ENCODE measurements at places on chromosomes 2 and 18.

- no peak for DNase-seq
Observed at GRCh38 chr2:24620936-24621335, 129.9 kb downstream of the NCOA1 start.

DNA sequence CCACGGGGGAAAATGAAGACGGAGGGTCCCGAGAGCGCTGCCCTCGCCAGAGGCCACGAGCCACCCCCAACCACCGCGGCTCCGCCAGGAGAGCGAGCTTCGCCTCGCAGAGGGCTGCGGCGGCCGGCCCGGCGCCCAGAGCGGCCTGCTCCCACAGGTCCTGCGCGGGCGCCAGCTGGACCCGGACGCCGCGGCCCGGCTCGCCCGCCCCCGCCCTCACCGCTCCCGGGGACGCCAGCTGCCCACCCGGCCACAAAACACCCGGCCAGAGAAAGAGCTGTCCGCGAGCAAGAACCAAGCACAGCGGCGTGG is 709 bp downstream of the PTPN2 start:
- DNase-seq = no peak

GRCh38 chr18:51751901-51752300 is 554.4 kb upstream of the MEX3C start:
- no peak for DNase-seq

- peak; percentile 28 for DNase-seq
Observed at GRCh38 chr2:207711750-207712530, 500 bp downstream of the CCNYL1 start.

DNA sequence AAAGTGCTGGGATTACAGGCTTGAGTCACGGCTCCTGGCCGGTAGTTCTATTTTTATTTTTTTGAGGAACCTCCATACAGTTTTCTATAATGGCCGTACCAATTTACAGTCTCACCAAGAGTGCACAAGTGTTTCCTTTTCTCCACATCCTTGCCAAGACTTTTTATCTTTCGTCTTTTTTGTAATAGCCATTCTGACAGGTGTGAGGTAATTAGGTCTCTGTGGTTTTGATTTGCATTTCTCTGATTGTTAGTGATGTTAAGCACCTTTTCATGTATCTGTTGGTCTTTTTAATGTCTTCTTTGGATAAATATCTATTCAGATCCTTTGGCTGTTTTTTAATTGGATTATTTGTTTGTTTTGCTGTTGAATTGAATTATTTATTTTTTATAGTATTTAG is 9.3 kb downstream of the ARMC9 start:
- no peak for DNase-seq

GRCh38 chr2:188524519-188525113 is 232.9 kb downstream of the GULP1 start:
- DNase-seq = peak; percentile 75

- peak; percentile 54 for DNase-seq
Observed at GRCh38 chr2:161237392-161238264, 70.6 kb upstream of the PSMD14 start.

DNA sequence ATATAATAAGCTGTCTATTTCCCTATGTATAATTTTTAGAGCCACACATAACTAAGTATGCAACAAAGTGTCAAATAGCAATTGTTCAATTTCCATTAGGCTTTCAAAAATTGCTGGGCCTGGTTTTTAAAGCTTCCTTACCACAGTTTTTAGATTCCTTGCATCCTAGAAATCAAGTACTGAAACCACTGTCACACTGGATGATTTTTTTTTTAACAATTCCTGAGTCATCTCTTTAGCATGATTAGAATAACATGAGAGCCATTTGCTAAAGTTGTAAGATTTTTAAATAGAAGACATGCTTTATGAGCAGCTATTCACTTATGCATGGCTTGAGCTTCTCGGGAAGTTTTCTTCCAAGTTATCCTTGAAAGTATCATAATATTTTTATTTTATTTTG is 319.5 kb upstream of the NXPH2 start:
- no peak for DNase-seq

- no peak for DNase-seq
Observed at GRCh38 chr2:35830833-35831232, 524.7 kb upstream of the CRIM1 start.

DNA sequence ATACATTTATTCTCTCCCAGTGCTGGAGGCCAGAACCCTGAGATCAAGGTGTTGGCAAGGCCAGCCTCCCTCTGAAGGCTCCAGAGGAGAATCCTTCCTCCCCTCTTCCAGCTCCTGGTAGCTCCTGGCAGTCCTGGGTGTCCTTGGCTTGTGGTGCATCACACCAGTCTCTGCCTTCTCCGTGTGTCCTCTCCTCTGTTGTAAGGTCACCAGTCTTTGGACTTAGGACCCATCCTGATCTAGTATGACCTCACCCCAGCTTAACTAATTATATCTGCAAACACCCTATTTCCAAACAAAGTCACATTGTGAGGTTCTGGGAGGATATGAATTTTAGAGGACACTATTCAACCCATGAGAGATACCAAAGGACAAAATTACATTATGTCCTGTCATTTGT is 31.1 kb downstream of the TSHZ1 start:
- DNase-seq = no peak

DNA sequence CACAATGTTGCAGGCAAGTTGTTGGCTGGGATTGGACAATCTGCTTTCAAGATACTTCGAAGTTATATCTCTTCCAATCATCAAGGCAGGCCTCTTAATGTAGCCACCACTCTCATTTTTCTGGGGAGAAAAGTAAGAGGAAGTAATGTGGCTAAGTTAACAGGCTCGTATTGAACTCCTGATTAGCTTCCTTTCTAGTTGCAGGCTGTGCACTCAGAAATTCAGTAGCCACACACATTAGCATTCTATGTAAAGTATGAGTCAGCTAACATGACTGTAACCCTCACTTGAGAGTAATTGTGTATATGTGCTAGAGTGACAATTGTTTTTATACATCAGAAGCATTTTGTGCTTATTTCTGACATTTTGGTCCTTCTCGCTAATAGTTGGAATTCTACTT is 3.3 kb downstream of the TWSG1 start:
- peak; percentile 26 for DNase-seq

- DNase-seq = no peak
Observed at GRCh38 chr2:69564604-69565003, 78.9 kb downstream of the AAK1 start.

- no peak for DNase-seq
Observed at GRCh38 chr2:168434146-168434545, 21.9 kb upstream of the CERS6 start.

- DNase-seq = no peak
Observed at GRCh38 chr2:119672161-119672862, 6.7 kb upstream of the TMEM177 start.

- DNase-seq = no peak
Observed at GRCh38 chr2:29006092-29006979, 25.2 kb downstream of the TOGARAM2 start.

DNA sequence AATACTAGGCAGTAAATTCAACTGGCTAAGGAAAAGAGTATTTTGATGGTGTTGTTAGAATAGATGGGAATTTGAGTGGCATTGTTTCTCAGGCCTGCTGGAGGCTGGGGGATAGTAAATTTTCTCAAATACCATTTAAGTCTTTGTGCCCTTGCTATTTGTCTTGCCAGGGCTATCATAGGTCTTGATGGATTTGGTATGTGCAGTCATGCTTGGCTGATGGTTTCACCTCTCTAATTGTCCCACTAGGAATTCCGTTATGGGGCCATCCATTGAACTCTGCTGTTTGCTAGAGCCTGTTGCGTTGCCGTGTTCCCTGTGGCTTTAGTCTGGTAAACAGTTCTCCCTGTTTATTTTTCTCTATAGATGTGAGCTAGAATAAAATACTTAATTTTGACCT is 438.1 kb upstream of the FAM98A start:
- DNase-seq = no peak

GRCh38 chr2:101958061-101958460 is 33.7 kb upstream of the IL1R2 start:
- DNase-seq = peak; percentile 84

GRCh38 chr18:50044402-50044801 is 150.5 kb downstream of the MYO5B start:
- DNase-seq = no peak

DNA sequence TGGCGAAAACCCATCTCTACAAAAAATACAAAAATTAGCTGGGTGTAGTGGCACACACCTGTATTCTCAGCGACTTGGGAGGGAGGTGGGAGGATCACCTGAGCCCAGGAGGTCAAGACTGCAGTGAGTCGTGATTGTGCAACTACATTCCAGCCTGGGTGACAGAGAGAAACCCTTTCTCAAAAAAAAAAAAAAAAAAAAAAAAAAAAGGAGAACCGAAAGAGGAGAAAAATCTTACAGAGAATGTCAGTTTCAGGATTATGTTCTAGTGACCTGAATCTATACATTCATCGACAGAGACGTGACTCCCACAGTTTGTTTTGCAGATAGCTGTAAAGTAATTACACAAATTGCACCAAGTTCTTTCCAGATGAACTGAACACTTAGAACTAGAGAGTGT is 187.8 kb downstream of the FTCDNL1 start:
- DNase-seq = no peak

- DNase-seq = no peak
Observed at GRCh38 chr2:200081236-200081635, 125.9 kb downstream of the MAIP1 start.

DNA sequence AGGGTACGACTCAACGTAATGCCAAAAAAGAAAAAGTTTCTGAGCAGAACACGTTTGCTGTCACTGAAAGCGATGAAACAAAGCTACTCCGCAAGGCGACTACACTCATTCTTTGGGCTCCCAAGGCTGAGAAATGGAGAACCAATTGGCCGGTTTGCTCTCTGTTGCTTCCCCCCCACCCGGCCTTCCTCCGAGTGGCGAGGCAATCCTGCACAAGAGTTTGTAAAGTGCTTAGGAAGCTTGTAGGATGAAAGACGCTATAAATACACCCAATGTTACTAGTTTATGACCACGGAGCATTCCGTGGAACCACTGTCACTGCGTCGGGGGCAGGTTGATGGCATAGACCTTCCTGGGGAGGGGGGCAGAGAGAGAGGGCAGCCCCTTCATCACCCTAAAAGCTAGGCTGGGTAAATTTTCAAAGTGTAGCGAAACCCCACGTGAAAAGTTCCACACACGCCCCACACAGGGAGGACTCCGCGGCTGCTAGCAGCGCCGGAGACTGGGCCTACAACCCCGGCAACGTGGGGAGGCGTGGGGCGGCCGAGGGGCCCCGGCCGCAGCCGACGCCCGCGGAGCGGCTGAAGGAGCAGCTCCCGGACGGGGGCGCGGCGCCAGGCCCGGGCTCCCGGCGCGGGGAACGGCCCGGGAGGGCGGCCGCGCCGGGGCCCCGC is 915 bp downstream of the CUL3 start:
- DNase-seq = peak; percentile 40

DNA sequence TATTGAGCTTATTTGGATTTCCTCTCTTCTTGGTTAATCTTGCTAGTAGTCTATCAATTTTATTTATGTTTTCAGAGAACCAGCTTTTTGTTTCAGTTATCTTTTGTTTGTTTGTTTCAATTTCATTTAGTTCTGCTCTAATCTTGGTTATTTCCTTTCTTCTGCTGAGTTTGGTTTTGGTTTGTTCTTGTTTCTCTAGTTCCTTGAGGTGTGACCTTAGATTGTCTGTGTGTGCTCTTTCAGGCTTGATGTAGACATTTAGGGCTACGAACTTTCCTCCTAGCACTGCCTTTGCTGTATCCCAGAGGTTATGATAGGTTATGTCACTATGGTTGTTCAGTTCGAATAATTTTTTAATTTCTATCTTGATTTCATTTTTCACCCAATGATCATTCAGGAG is 141.6 kb downstream of the ZNF236 start:
- no peak for DNase-seq

DNA sequence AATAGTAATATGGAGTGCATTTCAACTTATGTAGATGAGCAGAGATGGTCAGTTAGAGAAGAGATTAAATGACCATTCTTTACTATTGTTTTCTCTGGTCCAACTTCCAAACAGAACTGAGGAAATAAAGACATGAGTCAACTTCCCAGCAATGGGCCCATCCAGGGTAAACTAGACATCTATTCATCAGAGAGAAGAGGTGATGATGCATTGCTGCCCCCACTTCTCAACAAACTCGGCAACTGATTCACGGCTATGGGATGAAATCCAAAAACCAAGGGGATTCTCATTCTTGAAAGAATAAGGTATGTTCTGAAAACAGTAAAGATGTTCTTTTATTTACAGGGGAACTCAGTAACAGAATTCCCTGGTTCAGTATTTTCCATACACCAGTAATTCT is 190.7 kb downstream of the RDH14 start:
- DNase-seq = peak; percentile 73

DNA sequence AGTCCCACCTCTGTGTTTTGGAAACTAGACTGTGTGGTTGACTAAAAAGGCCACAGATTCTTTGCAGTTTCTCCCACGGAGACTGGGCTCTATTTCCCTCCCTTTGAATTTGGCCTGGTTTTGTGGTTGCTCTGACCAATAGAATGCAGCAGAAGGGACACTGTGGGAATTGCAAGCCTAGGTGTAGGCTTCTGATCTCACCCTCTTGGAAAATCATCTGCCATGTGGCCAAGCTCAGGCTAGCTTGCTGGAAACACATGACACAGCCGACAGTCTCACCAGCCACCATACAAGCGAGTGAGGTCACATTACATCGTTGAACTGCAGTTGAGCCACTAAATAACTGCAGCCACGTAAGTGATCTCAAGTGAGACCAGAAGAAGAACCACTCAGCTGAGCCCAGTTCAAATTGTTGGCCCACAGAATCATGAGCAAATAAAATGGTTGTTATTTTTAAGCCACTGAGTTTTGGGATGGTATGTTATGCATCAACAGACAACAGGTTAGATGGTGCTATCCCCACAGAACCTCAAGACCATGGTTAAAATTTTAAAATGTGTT is 319.1 kb upstream of the MEX3C start:
- no peak for DNase-seq

DNA sequence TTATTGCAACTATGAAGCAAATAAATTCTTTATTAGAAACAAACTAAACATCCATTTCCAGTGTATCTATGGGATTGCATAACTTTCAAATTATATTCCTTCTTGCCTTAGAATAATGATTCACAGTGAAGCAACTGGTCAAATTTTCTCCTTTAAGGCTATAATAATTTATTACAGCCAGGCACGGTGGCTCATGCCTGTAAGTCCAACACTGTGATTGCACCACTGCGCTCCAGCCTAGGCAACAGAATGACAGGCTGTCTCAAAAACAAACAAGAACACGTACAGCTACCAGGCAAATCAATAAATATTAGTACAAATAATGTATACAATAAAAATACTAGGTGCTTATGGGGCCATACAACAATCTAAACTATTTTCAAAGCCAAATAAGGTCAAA is 1416.2 kb downstream of the LRP1B start:
- peak; percentile 15 for DNase-seq

DNA sequence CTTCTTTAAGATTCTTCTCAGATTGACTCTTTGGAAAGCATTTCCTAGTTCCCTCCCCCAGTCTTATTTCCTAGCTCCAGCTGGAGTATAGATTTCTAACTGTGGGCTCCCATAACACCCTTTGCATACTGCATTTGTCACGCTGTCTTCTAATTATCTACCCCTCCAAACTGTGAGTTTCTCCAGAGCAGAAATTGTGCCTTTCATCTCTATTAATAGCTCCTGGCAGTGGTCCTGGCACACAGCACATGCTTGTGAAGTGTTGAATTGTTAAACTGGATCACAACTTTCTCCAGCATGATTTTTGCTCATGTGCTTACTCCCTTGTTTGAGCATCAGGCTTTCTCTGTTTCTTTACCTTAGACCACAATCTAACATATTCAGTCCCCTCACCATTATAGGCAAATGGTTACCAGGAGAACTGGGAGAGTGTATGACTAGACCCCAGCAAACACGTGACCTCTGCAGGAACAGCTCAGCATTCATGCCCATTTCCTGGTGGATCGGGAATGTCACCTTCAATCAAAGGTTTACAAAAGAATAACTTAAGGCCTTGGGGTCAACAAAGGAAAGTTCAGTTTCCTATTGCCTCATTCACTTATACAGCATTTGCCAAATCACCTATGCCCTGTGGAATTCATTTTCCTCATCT is 175.7 kb upstream of the TANK start:
- no peak for DNase-seq
